ENCODE measurements at places on chromosomes 16 and 17. TPM values are rescaled to one million over a fixed set of nuclear protein-coding genes. Genes with fewer than 3 reads are reported as not detected.

CRYBA1 gene
- not detected for total RNA-seq

PLK1 gene
- total RNA-seq: 4.2 TPM

ABI3 gene
- 2.3 TPM for total RNA-seq

LGALS9C gene
- not detected for total RNA-seq

SEZ6 gene
- total RNA-seq: not detected

SNF8 gene
- total RNA-seq: 57.1 TPM

TP53TG3F gene
- total RNA-seq: not detected

SEPHS2 gene
- total RNA-seq: 26.9 TPM

TMEM186 gene
- total RNA-seq: 5.3 TPM

CIITA gene
- total RNA-seq: 0.35 TPM

WIPF2 gene
- 5.4 TPM for total RNA-seq

PMP22 gene
- 173 TPM for total RNA-seq

KRT28 gene
- total RNA-seq: not detected

RCVRN gene
- total RNA-seq: not detected

TAC4 gene
- total RNA-seq: not detected

Measured in pericardium fibroblast (primary cell).